ENCODE measurements at places on chromosomes 7 and 10. TPM values are rescaled to one million over a fixed set of nuclear protein-coding genes. Genes with fewer than 3 reads are reported as not detected.

BTBD16 gene
- not detected for total RNA-seq

NRG3 gene
- total RNA-seq: not detected

CYP26A1 gene
- not detected for total RNA-seq

AGK gene
- total RNA-seq: 20.3 TPM

CNTNAP2 gene
- total RNA-seq: 0.65 TPM

PLAC9 gene
- total RNA-seq: 13.4 TPM

CDC14C gene
- total RNA-seq: not detected

EMX2 gene
- total RNA-seq: not detected

ABLIM1 gene
- total RNA-seq: 2.7 TPM

ARL5B gene
- total RNA-seq: 25.6 TPM

ZNF22 gene
- total RNA-seq: 16.5 TPM

NEUROD6 gene
- not detected for total RNA-seq

C10orf62 gene
- total RNA-seq: not detected

STEAP1 gene
- total RNA-seq: 30.1 TPM
